Left lobe of liver (tissue), 2 donors: ENCODE measurements at places on chromosomes 2 and 18. TPM values are rescaled to one million over a fixed set of nuclear protein-coding genes. Genes with fewer than 3 reads are reported as not detected.

DNA sequence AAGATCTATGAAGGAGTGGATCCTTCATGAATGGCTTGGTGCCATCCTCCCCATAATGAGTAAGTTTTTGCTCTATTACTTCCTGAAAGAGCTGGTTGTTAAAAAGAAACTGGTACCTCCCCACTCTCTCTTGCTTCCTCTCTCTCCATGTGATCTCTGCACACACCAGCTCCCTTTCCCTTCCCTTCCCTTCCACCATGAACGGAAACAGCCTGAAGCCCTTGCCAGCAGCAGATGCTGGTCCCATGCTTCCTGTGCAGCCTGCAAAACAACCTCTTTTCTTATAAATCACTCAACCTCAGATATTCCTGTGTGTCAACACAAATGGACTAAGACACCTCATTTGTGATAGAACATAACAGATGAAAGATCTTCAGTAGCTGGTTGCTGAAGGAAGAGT, 303.5 kb upstream of the ACVR2A start:
- no peak for DNase-seq

ARHGAP25 gene
- 4.7 TPM for total RNA-seq

DNA sequence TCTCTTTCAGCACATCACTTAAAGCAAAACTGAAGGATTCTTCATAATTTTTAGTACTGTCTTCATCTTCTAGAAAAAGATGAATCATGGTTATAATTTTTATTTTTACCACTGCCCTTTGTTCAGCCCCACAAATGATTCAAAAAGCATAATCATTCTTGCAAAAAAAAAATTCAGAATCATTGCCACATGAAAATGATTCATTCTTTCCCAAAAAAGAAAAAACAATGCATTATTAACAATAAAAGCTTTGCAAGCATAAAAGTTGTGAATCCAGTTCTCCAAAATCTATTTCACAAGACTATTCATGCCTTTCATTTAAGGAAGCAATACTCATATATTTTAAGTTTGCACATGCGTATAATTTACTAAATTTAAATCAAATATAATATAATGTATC, 204.8 kb downstream of the RBM43 start:
- no peak for DNase-seq

TMEM185B gene
- total RNA-seq = 3.4 TPM

DNA sequence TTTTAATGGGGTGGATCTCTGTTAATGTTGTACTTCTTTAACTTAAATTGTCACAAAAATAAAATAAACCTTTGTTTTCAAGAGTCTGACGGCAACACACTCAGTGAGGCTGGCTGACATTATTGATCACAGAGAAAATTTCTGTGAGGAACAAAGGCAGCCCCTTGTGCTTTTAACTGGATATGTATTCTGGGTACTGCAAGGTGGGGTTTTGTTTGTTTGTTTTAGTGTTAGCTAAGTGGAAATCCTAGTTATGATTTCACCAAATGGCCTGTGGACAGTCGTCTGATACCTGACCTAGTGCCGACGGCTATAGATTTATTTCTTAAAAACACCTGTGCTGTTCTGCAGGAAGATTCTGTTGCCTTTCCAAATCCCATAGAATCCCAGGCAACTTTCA, 1329.5 kb upstream of the ZEB2 start:
- no peak for DNase-seq

- no peak for DNase-seq
Measured at GRCh38 chr2:96909611-96910021, 39.7 kb upstream of the SEMA4C start.

DNA sequence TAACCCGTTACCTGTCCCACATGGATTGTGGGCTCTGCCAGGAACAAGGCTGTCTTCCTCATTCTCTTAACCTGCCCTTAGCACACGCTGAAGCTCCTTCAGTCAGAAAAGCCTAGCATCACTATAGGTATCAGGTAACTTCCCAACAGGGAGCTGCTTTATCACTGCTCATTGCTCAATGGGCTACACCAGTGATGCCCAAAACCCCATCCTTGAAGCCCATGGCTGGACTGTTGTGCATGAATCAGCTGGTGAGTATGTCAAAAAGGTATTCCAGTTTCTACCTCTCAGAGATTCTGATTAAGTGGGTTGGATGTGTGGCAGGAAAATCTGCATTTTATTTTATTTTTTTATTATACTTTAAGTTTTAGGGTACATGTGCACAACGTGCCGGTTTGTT, 362.2 kb downstream of the LRATD1 start:
- DNase-seq = no peak
